ENCODE measurements at places on chromosomes 12 and 14.

GRCh38 chr14:100618763-100619320 lies 31.6 kb upstream of the BEGAIN start:
- no peak for DNase-seq

- no peak for DNase-seq
Measured at GRCh38 chr12:131025939-131026702, 72.4 kb downstream of the ADGRD1 start.

DNA sequence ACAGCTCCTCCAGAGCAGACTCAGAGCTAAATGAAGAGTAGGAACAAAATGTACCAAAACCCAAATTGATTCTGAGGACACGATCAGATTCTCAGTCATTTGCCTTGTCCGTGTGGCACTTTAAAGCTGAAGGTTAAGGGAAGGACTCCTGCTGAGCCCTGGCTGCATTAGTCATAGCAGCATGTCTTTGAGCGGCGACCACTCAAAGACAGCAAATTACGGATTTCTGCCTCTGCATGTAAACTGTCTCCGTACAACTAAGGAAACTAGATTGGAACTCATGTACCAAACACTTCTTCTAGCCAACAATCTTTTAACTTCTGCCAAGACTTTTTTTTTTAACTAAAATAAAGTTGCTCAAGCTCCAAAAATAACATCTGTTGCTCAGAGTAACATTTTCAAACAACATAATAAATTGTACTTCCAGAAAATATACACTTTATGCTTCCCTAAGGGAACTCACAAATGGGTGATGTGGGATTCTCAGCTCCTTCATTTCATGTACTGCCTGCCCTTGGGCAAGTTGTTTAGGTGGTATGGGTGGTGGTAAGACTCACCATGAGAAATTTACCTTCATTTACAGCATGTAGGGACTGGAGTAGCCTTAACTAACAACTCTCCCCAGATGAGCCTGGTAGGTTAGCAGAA lies 56.1 kb downstream of the RERG start:
- no peak for DNase-seq

DNA sequence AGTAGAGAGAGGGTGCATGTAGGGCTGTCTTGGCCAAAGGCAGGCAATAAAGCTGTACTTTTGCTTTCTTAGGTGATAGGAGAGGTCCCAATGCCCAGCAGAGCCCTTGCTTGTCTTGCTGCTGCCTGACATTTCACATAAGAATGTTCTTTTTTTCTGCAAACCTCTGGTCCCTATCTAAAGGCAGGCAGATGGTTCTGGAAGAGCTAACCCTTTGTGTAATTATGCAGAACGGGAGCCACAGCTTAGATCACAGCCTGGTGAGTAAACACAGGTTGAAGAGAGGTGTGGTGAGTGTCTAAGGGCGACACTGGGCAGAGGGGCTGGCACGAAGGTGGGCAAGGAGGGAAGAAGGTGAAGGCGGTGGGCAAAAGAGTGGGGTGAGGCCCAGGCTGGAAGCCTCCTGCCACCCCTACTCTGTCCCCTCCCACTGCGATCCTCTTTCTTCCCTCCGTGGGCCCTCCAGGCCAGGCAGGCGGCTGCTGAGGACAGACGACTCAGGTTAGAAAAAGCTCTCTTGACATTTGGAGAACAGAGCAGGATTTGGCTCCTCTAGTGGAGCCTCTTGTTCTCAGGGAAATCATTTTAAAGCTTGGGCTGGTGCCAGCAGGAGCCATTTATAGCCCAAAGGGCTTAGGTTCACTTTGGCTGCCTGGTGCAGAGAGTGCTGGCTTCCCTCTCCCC lies 42.8 kb downstream of the PRMT8 start:
- DNase-seq, result no peak

DNA sequence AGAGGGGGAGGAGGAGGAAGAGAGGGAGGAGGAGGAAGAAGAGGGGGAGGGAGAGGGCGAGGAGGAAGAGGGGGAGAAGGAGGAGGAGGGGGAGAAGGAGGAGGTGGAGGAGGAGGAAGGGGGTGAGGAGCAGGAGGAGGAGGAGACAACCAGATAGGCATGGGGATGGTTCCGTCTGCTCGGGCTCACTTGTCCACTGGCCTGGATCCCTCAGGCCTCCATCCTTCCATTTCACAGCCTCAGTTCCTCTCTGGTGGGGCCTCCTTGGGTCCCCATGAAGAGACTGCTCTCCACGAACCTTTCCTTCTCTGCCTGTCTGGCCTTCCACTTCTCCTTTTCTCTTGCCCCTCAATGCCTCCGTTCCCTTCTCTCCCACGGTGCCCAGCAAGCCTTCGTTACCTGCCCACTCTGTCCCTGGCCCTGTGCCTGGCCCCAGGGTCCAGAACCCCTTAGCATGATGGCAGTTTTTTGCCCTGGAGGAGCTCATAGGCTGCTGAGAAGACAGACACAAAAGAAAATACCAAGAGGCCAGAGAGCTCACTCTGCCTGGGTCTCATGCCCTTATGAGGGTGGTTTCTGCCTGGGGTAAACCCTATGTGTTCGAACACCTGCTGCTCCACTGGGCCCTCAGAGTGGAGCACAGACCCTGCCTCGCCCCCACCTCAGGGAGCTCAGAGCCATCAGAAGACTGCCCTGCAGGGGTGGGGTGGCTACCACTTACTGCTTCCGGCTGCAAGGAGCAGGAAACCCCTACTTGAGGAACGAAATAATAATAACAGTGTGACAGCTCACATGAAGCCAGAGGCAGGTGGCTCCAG lies 11.7 kb upstream of the CACNA2D4 start:
- no peak for DNase-seq

DNA sequence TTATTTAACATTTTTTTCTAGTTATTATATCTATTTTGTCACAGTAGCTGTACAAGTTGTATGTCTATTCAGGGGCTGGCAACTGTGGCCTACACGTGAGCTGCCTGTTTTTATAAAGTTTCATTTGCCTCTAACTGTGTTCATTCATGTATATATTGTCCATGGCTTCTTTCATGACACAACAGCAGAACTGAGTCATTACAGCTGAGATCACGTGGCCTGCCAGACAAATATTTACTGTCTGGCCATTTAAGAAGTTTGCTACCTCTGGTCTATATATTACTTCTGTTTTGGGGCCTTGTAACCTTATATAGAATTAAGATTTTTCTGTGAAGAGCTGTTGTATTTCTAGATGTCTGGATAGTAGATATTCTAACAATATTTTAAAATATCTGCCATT lies 37.9 kb downstream of the KIAA0586 start:
- no peak for DNase-seq
